ENCODE measurements at places on chromosomes 7 and 10. TPM values are rescaled to one million over a fixed set of nuclear protein-coding genes. Genes with fewer than 3 reads are reported as not detected.

Gene ARHGAP22
- 10.0 TPM for total RNA-seq

Gene MUC3A
- total RNA-seq = 6.3 TPM

Gene LIPA
- total RNA-seq = 22.0 TPM

Gene ABCB8
- total RNA-seq = 57.1 TPM

Gene ZNF485
- 3.4 TPM for total RNA-seq

Gene HABP2
- not detected for total RNA-seq

Gene UBN2
- total RNA-seq = 34.9 TPM

Gene RNLS
- total RNA-seq = 4.4 TPM

Gene GLRX3
- total RNA-seq = 80.1 TPM

Gene NEUROD6
- not detected for total RNA-seq

Gene AKR1C3
- 0.49 TPM for total RNA-seq

DNA sequence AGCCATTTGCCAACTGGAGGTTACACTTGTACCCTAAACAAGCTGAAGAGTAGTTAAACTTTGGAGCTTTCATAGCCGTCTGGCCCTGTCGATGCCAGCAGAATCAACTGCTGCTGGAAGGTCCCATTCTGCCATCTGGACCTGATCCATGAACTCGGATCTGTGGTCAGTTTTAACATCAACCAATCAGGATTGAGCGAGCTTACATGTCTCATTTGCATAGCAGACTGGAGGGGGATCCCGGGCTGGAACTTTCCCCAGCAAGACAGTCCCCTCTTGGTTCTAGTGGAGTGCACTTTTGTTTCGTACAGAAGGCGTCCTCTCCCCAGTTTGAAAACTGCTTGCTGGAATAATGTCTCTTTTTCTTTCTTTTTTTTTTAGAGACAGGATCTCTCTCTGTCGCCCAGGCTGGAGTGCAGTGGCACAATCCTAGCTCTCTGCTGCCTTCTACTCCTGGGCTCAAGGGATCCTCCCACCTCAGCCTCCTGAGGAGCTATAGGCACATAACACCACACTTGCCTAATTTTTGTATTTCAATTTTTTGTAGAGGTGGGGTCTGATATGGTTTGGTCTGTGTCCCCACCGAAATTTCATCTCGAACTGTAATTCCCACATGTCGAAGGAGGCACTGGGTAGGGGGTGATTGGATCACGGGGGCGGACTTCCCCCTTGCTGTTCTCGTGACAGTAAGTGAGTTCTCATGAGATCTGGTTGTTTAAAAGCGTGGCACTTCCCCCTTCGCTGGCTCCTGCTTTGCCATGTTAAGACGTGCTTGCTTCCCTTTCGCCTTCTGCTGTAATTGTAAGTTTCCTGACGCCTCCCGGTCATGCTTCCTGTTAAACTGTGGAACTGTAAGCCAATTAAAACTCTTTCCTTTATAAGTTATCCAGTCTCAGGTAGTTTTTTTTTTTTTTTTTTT is 42.8 kb upstream of the SEPHS1 start:
- no peak overlapping the region for H3K27ac ChIP-seq
- no peaks in the 10 kb centered on the region for H3K36me3 ChIP-seq
- H3K4me1 ChIP-seq = no peaks in the 10 kb centered on the region
- no peak overlapping the region for H3K4me3 ChIP-seq
- peaks cover 2% of the 10 kb centered on the region for H3K27me3 ChIP-seq
- no peak for DNase-seq

DNA sequence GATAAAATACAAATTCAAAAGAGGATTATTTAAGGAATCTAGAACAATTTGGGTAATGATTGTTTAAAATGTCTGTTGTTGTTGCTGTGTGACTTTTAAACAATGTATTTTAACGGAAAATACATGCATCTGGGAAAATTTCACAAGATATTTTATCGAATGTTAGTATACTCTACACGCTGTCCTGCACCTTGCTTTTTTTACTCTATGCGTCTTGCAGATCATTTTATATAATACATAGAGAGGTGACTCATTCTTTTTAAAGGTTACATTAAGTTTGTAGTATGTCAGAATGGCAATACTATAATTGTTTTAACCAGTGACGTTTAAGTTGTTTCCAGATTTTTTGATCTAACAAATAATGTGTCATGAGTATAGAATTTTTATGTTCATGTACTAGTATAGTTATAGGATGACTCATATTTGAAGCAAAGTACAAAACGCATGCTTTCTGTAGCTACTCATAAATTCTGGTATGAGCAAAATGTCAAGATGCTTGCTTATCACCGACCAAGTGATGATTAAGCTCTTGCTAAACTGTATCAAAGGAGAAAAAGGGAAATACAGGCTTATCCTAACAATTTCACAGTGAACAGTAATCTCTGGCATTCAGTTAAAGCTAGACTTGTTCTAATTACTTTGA is 4.9 kb downstream of the DKK1 start:
- H3K27ac ChIP-seq = no peak overlapping the region
- no peak for DNase-seq
- H3K27me3 ChIP-seq = peaks cover 9% of the 10 kb centered on the region
- H3K4me3 ChIP-seq = no peak overlapping the region

DNA sequence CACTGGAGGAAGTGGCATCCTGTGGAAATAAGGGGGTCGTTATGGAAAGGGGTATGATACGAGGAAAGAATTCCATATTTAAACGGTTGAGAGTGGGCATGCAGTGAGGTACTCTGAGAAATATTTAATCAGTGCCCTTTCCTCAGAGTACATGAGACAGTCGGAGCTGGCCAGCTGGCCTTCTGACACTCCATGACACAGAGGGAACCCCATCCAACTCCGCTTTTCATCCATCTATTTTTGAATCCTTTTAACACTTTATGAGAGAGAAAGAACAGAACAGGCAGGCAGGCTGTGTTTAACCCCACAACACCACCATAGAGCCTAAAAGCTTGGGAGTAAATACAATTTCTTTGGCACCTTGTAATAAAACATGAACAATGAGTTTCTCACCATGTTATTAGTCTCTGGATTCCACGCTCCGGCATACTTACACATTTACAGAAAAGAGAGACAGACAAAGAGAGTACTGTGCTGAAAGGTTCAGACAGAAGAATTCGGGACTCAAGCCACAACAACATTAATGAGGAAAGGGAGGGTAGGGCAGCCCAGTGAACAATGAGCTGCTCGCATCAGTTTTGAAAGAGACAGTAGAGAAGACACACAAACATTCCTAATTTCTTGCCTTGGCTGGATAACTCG is 124.2 kb upstream of the PDLIM1 start:
- H3K4me3 ChIP-seq = peak overlapping the region; percentile 36
- peaks cover 36% of the 10 kb centered on the region for H3K4me1 ChIP-seq
- H3K27me3 ChIP-seq = peaks cover 3% of the 10 kb centered on the region
- no peak for DNase-seq
- no peaks in the 10 kb centered on the region for H3K36me3 ChIP-seq

- no peaks in the 10 kb centered on the region for H3K4me1 ChIP-seq
- no peak for DNase-seq
- no peaks in the 10 kb centered on the region for H3K27me3 ChIP-seq
- H3K4me3 ChIP-seq = no peak overlapping the region
- H3K36me3 ChIP-seq = no peaks in the 10 kb centered on the region
Measured at GRCh38 chr7:22700559-22701002, 26.4 kb upstream of the IL6 start.

- DNase-seq = no peak
- peaks cover 28% of the 10 kb centered on the region for H3K4me1 ChIP-seq
- H3K4me3 ChIP-seq = no peak overlapping the region
- peaks cover 5% of the 10 kb centered on the region for H3K27me3 ChIP-seq
Measured at GRCh38 chr7:36304099-36304425, 85.6 kb upstream of the ANLN start.

DNA sequence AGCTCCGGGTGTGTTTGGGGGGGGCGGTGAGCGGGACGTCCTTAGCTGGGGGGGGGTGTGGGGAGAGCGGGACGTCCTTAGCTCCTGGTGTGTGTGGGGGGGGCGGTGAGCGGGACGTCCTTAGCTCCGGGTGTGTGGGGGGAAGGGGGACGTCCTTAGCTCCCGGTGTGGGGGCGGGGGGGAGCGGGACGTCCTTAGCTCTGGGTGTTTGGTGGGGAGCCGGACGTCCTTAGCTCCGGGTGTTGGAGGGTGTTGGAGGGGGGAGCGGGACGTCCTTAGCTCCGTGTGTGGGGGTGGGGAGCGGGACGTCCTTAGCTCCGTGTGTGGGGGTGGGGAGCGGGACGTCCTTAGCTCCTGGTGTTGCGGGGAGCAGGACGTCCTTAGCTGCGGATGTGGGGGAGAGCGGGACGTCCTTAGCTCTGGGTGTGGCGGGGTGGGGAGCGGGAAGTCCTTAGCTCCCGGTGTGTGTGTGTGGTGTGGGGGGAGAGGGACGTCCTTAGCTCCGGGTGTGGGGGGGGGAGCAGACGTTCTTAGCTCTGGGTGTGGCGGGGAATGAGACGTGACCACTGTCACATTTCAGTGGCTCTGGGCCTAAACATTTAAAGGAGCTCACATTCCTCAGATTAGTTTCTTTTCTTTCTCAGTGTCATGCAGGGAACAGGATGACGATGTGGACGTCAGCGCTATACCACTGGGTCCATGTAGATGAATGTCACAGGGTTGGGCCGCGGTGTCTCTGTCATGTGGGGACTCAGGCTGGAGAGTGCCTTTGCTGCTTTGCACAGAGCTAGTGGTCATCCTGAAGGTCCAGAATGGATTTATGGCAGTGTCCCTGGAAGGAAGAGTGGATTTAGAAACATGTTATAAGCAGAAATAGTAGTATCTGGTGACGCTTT is 7.5 kb downstream of the DYNC2I1 start:
- peaks cover 7% of the 10 kb centered on the region for H3K36me3 ChIP-seq
- peaks cover 39% of the 10 kb centered on the region for H3K4me1 ChIP-seq
- H3K27me3 ChIP-seq = peaks cover 10% of the 10 kb centered on the region
- peak overlapping the region; percentile 76 for H3K27ac ChIP-seq
- no peak for DNase-seq
- H3K4me3 ChIP-seq = peak overlapping the region; percentile 90

GRCh38 chr7:82690929-82691328 is 247.4 kb upstream of the CACNA2D1 start:
- no peaks in the 10 kb centered on the region for H3K36me3 ChIP-seq
- H3K4me1 ChIP-seq = no peaks in the 10 kb centered on the region
- H3K27ac ChIP-seq = no peak overlapping the region
- no peak for DNase-seq
- no peaks in the 10 kb centered on the region for H3K27me3 ChIP-seq
- H3K4me3 ChIP-seq = no peak overlapping the region

GRCh38 chr7:113331155-113331898 is 213.0 kb upstream of the SMIM30 start:
- peaks cover 5% of the 10 kb centered on the region for H3K4me1 ChIP-seq
- H3K4me3 ChIP-seq = peak overlapping the region; percentile 21
- H3K27me3 ChIP-seq = peaks cover 4% of the 10 kb centered on the region
- H3K27ac ChIP-seq = peak overlapping the region; percentile 93
- H3K36me3 ChIP-seq = no peaks in the 10 kb centered on the region

DNA sequence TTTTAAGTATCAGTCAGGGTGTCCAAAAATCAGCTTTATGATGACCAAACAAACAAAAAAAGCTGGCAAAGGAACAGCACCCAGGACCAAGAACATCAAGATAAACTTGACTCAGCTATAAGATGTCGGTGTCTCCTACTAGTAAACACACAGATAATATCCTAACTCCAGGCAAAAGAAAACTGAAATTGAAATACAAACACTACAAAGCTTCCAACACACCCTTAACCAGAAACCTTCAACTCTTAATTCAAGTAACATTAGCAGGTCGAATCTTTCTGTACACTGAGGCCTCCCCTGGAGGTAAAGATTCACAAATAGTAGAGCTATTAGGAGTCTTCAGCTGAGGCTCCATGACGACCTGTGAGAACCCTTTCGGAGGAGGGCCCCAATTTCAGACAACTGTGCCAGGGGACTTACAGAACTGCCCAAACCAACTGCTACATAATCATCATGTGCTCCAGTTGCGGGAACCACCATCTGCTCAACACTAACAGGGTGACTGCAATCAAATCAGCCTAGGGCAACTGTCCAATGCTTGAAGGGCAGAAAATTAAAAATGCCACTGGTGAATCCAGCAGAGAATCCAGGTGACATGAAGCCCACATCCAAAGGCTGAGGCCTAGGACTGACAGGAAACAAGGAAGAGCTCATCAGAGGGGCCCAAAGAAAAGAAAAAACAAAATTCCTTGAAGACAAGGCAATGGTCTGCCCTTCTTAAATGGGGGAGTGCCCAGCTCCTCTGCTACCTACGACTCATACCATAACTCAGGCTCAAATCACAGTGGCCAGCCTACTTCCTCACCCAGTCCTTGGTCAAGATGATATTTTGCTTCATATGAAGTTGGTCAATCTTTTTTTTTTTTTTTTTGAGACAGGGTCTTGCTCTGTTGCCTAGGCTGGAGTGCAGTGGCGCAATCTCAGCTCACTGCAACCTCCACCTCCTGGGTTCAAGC is 20.0 kb downstream of the XPNPEP1 start:
- H3K27me3 ChIP-seq = peaks cover 1% of the 10 kb centered on the region
- H3K4me3 ChIP-seq = peak overlapping the region; percentile 4
- H3K36me3 ChIP-seq = peaks cover 5% of the 10 kb centered on the region

GRCh38 chr10:50645236-50645635 is 21.5 kb upstream of the SGMS1 start:
- no peak for DNase-seq
- no peak overlapping the region for H3K27ac ChIP-seq
- H3K4me3 ChIP-seq = no peak overlapping the region
- H3K4me1 ChIP-seq = no peaks in the 10 kb centered on the region
- H3K36me3 ChIP-seq = no peaks in the 10 kb centered on the region

DNA sequence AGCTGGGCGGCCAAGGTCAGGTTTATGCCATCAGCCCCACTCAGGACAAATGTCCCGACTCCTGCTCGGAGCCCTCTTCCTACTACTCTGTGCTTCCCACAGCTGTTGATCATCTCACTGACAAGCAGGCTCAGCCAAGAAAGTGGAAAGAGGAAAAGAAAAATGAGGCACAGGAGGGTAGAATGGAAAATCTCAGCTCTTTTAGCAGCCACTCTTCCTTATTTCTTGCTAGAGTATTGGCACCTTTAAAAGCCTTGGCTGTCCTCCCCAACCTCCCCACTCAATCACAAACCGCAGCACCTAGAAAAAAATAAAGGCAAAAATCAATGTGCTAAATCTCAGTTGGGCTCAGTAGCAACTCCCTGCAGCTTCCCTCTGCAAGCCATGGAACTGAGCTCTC is 35.3 kb upstream of the AGK start:
- peaks cover 3% of the 10 kb centered on the region for H3K4me1 ChIP-seq
- no peak overlapping the region for H3K27ac ChIP-seq
- peaks cover 14% of the 10 kb centered on the region for H3K36me3 ChIP-seq
- peaks cover 5% of the 10 kb centered on the region for H3K27me3 ChIP-seq
- no peak for DNase-seq
- H3K4me3 ChIP-seq = no peak overlapping the region

Data from glutamatergic neuron (in vitro differentiated cells).